ENCODE measurements at places on chromosomes 6 and 20. TPM values are rescaled to one million over a fixed set of nuclear protein-coding genes. Genes with fewer than 3 reads are reported as not detected.

Gene GSS
- total RNA-seq: 38.8 TPM

Gene MYBL2
- 1.6 TPM for total RNA-seq

Gene OR2H2
- not detected for total RNA-seq

Gene ADRM1
- total RNA-seq: 101 TPM

Gene SYNDIG1
- 0.19 TPM for total RNA-seq
